ENCODE measurements at places on chromosomes 3 and 15.

GRCh38 chr3:50830451-50830850, 155.7 kb downstream of the DOCK3 start:
- no peak for DNase-seq

GRCh38 chr3:195394024-195394423, 48.8 kb downstream of the ACAP2 start:
- DNase-seq: peak; percentile 3

DNA sequence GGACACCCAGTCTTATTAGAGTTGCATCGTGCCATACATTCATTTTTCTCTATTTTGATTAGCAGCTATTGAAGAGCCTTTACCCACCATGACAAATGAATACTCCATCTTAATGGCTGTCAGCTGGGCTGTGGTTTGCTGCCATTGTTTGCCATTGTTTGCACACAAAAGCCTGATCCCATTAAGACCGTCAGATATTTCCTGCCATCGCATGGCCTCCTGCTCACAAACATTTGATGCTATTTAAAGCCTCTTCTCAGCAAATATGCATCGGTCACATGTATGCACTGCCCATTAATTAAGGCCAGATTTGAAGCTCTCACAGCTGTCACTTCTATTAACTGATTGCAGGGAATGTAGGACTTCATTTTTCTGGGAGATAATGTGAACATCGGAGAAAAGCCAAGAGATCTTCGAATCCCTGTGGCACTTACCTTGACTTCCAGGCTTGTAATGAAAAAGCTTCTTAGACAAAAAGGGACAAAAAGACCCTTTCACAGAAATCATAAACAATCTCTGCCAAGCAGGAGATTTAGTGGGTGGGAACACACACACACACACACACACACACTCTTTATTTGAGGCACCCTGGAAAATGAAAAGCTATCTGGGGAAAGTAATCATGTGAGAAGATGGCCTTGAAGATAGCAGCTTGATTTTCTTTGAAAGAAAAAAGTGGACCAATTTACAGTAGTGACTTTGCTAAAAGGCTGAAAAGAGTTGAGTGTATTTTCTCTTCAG, 175.4 kb upstream of the NR2E3 start:
- no peak for DNase-seq

GRCh38 chr3:39013289-39013688, 38.5 kb downstream of the SCN11A start:
- no peak for DNase-seq

- no peak for DNase-seq
Observed at GRCh38 chr15:34708422-34708821, 46.4 kb downstream of the GJD2 start.

DNA sequence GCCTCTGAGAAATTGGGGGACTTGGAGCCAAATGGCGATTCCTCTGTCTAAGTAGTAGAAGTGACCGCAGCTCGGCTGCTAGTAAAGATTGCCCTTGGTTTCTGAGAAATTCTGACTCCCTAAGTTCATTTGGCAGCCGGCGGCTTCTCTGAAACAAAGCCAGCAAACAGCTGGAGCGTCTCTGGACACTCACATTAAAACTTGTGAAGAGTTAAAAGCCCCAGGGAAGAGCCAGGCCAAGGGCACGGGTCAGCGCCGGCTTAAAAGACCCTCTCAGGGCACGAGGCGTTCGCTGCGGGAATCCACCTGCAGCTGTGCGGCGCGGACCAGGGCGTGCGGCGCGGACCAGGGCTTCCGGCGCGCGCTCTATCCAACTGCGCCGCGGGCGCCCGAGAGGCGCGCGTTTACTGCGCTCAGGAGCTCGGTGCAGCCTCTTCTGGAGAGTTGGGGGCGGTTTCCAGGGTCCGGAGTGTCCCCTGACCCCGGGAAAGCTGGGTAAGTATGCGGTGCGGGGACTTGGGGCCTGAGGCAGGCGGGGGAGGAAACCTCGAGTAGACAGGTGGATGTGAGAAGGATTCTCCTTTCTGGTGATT, at the start of gene COL6A5:
TSS of gene COL6A5 (plus strand) at position 186 of the 593 bp plus-strand sequence. CDS start 27,967 bp downstream, outside the sequence.
- DNase-seq: no peak

DNA sequence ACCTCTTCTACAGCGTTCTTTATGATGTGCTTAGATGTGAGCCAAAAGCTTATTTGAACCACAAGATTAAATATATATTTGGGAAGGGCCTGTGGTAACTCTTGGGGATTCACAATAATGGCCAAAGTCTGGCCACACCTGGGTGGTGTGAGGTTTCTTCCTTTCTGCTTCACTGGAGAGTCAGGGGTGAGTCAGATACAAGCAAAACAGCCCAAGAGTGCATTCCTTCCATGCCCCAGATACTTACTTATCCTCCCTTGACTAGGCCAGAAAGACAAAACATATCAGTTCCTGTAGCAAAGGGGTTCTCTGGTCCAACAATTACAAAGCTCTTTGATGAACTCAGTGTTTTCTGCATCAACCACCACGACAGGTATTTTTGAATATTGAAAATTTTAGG, 941 bp downstream of the ZBED2 start:
- no peak for DNase-seq

DNA sequence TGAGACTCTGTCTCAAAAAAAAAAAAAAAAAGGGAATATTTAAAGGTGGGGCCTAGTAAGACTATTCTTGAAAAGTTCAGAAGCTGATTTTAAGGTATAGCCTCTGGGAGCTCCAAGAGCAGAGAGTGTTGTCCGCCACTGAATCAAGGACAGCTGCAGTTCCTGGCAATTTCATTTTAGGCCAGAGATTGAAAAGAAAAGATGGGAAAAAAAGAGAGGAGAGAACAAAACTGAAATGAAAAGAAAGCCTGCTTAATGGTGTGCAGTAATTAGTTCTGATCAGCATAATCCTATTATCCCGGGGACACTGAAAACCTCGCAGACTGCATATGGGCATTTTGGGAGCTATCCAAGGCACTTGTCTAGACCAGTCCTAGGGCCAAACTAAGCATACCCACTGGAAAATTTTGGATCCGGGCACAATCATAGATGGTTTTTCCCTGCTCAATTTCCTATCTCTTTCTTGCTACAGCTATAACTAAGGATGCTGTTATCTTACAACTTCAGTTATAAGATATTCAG, 43.2 kb downstream of the EHHADH start:
- DNase-seq: no peak

DNA sequence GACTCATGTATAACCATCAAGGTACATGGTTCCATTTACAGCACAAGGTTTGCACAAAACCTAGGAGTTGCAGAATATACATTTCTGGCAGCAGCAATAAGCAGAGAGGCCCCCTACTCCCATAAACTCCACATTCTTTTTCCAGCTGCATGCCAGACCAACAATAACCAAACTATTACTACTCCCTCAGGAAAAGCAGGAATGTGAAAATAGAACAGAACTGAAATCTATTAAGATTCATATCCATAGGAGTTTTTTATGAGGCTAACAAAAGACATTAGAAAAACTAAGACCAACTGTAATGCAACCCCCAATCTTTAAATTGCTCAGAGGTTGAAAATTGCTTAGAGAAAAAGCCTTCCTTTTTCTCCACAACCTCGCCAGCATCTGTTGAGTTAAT, 27.6 kb upstream of the TOP2B start:
- no peak for DNase-seq

DNA sequence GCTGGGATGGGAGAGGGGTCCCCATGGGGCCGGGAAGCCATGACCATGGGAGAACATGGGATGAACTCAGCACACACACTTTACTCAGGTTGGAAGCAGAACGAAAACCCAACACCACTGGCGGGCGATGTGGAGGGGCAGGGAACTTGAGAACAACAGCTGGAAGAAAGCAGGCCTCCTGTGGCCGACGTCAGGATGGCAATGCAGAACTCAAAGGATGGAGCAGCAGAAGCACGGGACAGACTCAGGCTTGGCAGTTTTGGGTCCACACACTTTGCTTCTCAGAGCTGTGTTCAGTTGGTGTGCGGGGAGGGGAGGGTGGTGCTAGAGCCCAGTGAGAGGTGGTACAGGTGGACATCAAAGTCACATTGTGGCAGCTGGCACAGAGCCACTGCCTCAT, 80.7 kb downstream of the SEC22A start:
- no peak for DNase-seq

- no peak for DNase-seq
Observed at GRCh38 chr3:167125612-167126407, 254.3 kb downstream of the ZBBX start.

DNA sequence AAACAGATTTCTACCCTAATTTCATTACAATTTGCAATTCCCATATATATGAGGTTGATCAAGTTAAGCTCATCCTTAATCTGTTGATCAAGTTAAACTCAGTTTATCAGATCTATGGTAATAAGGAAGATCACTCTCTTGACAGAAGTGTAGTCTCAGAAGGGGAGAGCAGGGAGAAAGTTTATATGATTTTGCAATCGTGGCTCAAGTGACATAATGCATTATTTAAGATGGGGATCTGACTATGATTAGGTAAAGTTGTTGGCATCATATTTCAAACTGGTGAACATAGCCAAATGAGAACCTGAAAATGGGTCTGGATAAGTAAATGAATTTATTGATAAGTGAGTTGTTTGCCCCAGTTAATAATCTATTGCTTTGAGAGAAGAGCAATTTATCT, 995.3 kb downstream of the OTOL1 start:
- DNase-seq: no peak

DNA sequence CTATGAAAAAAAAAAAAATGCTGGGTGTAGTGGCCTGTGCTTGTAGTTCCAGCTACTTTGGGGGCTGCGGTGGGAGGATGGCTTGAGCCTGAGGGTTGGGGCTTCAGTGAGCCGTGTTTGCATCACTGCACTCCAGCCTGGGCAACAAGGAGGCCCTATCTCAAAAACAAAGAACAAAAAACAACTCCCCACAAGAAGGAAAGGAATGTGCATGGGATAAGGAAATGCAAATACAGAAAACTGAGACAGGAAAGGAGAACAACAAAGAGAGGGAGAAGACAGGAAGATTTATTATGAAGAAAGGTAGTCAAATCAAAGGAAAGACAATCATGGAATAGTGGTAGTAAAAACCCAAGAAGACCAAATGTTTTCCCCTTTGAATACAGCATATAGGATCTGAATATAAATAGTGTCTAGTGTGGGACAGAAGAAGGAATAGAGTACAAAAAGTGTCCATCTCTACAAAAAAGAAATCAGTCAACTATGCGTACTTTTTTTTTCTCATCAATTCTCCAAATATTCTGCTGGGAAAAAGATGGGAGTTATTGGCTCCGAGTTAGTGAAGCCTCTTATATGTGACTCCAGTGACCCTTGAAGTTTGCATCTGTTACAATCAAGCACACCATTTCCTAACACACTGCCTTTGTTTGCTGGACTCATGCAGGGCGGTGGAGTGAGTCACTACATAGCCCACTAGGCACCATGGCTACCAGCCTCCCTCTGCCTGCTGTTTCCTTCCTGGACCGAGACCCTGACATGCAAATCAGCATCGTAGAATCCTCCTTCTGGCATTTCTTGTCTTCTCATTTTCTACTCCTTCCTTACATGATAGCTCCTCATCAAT, 101.2 kb upstream of the PTX3 start:
- no peak for DNase-seq

- DNase-seq: no peak
Observed at GRCh38 chr3:112982710-112983109, 7.8 kb upstream of the CD200R1 start.

DNA sequence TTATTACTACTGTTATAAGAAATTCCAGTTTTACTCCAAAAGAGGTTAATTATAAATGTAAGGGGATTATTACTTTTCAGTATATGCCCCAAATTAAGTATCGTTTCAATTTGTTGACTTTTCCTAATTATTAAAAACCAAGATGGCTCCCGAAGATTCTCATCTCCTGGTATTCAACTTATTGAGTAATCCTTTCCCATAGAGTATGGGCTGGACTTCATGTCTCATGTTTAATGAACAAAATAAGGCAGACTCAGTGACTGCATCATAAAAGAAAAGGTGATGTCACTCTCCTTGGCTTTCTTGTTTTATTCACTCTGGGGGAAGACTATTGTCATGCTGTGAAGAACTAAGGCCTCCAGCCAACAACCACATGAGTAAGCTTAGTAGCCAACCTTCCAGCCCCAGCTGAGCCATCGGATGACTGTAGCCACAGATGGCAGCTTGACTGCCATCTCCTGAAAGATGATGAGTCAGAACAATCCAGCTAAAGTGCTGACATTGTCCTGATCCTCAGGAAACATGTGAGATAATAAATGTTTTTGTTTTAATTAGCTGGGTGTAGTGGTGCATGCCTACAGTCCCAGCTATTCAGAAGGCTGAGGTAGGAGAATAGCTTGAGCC, 17.3 kb downstream of the IGF2BP2 start:
- no peak for DNase-seq

- DNase-seq: no peak
Observed at GRCh38 chr3:191244242-191244867, 45.3 kb downstream of the OSTN start.

- DNase-seq: no peak
Observed at GRCh38 chr15:52111517-52112202, 915 bp downstream of the BCL2L10 start.

DNA sequence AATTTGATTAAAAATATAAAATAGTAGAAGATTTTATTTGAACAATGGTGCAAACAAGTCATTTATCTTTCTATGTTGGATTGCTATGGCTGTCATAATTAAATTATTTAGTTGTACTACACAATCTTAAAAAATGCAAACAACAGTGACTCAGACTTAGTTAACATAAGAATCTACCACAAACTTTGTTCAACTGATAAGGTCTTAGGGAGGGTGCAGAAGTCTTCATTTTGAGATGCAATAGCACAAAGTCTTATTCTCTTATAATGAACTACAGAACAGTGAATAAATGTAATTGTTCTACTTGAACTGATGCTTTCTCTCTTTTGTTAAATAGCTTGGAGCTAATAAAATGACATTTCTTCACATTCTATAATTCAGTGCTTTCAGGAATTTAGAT, 482.8 kb upstream of the NAALADL2 start:
- DNase-seq: no peak

DNA sequence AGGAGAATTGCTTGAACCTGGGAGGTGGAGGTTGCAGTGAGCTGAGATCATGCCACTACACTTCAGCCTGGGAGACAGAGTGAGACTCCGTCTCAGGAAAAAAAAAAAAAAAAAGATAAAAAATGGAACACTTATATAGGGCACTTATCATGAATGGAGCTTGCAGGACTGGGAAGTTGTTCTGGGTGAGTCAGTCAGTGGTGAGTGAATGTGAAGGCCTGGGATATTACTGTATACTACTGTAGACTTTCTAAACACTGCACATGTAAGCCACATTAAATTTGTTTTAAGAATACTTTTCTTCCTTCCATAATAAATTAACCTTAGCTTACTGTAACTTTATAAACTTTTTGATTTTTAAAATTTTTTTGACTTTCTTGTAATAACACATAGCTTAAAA, 59.8 kb downstream of the SFMBT1 start:
- no peak for DNase-seq

- no peak for DNase-seq
Observed at GRCh38 chr15:83688201-83688600, 34.3 kb downstream of the ADAMTSL3 start.

DNA sequence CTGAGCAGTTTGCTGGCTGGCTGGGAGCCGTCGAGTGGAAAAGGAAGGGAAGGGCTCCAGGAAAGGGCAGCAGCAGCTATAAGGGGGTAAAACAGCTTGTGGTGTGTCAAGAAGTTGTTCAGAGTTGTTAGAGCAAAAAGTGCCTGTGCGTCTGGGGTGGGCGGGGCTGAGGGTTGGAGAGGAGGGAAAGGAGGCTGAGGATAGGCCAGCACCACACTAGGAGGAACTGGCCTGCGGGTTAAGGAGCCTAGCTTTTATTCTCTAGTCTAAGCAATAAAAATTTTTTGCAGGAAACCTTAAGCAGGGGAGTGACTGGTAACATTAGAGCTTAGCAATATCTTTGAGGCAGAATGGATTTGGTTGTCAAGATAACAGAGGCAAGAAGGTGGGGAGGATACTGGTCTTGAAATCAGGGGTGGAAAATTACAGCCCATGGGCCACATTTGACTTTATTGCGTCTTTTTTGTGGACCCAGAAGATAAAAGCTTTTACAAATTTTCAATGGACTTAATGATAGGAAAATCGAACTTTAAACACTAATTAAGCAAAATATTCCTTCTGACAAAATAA, 134.5 kb upstream of the AADACL2 start:
- DNase-seq: no peak
